Fibroblast of skin of scalp (primary cell): ENCODE measurements at places on chromosomes 4 and X.

DNA sequence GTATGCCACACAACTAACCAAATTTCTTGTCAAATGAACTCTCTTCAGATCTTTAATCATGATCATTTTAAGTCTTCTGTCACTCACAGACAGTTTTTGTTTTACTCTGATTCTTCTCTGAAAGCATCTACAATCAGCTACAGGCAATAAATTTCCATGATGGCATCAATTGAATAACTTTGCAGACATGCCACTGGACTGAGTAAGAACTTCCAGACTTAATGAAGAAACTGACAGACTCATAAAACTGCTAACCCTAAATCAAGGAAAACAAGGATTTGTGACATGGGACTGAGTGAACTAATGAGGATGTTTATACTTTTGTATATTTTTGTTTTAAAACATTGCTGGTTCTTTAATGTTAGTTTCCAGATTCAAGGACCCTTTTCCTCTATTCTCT, 5.5 kb upstream of the PPP1R2C start:
- DNase-seq, result no peak

- no peak for DNase-seq
Observed at GRCh38 chr4:94523617-94524016, 71.9 kb downstream of the PDLIM5 start.

- no peak for DNase-seq
Observed at GRCh38 chrX:10158279-10159144, 1.7 kb downstream of the CLCN4 start.

- DNase-seq, result no peak
Observed at GRCh38 chrX:119093991-119094735, 21.4 kb downstream of the CT47C1 start.

DNA sequence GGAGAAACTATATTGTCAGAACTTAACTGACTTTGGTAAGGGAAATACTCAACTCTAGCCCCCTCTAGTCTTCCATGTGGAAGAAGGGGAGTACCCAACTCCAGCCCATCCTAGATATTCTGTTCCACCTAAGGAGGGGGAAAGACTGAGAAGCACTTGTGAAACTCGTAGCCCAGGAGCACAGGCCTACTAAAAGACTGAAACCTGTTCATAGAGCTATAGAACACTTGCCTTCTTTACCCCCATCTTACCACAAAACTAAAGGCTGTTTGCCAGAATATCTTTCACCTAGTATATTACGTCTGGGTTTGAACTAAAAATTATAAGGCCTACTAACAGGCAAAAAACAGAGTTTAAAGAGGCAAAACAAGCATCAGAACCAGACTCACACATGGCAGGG, 15.5 kb downstream of the CLDN22 start:
- DNase-seq, result no peak

GRCh38 chrX:10524578-10524977, 95.8 kb downstream of the MID1 start:
- no peak for DNase-seq

DNA sequence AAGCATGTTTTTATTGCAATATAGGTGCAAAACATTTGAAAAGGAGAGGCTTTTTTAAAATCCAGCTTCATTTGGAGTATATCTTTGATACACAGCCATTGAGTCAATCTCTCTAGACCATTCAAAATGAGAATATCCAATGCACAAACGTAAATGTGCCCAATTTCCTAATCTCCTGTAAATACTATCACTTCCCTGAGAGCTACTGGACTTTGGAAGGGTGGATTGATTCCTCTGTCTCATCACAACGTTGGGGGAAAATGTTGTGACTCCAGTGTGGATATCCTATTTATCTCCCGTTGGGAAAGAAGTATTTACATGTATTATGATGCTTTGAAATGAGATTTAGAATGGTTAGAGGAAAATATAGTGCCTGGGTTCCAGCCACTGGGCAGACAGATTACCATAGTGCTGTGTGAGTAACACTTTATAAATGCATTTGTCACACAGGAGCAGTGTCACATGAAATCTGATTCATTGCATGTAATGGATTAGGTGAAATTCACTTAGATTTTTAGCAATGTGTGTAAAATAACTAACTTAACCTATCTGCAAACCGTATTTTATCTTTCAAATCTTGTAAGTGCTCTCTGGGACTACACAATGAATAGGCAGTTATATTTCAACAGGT, 64.4 kb upstream of the VCX3A start:
- DNase-seq, result no peak

DNA sequence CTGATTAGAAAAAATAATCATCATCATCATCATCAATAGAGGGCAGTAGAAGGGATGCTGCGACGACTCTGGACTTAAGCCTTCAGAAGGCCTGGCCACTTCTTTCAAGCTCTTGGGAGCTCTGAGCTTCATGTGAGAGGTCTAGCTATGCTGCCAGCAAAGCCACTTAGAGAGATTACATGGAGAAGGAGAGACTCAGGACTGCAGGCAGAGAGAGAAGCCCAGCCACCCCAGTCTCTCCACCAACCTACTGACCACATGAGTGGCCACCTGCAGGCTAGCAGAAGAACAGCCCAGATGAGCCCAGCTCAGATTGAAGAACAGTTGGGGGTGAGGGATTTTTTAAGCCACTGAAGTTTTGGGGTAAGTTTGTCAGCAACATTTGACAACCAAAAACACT, 17.1 kb upstream of the TMEM150C start:
- peak; percentile 1 for DNase-seq

GRCh38 chr4:103095080-103095479, 4.6 kb downstream of the BDH2 start:
- DNase-seq, result no peak

- DNase-seq, result no peak
Observed at GRCh38 chr4:82994834-82995233, 15.8 kb downstream of the LIN54 start.

- no peak for DNase-seq
Observed at GRCh38 chrX:118935352-118935751, 39.1 kb upstream of the LONRF3 start.

DNA sequence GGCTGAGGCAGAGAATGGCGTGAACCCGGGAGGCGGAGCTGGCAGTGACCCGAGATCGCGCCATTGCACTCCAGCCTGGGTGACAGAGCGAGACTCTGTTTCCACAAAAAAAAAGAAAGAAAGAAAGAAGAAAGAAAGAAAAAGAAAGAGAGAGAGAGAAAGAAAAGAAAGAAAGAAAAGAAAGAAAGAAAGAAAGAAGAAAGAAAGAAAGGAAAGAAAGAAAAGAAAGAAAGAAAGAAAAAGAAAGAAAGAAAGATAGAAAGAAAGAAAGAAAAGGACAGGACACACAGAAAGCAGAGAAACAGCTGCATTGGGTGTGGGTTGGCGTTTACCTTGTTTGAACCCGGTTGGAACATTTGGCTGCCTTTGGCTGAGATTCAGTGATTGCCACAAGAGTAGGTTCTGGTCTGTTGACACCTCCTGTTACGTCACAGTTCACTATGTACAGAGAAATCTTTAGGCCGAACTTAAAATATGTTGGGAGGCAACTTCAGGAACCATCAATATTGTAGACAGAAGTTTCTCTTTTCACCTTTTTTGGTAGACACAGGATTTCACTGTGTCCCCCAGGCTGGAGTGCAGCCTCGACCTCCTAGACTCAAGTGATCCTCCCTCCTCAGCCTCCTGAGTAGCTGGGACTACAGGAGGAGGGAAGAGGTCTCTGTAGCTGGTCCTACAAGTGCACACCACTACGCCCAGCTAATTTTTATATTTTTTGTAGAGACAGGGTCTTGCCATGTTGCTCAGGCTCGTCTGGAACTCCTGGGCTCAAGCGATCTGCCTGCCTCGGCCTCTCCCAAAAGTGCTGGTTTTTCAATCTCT, 16.3 kb upstream of the PLCXD1 start:
- no peak for DNase-seq

GRCh38 chr4:19259920-19260319, 991.8 kb upstream of the SLIT2 start:
- DNase-seq, result no peak

- DNase-seq, result no peak
Observed at GRCh38 chrX:27924261-27924660, 57.0 kb downstream of the DCAF8L1 start.

- DNase-seq, result peak; percentile 58
Observed at GRCh38 chrX:14528629-14529289, 577 bp upstream of the GLRA2 start.

DNA sequence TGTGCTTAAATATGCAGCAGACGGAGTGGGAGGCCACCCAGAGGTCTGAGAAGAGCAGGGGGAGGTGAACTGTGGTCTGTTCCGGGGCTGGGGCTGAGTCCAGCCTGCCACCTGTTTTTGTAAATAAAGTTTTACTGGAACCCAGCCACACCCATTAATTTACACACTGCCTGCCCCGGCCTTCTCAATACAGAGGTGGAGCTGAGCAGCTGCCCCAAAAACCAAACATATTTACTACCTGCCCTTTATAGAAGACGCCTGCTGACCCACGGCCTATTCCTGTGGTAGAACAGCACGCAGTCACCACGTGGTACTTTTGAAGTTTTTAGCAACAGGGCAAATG, 45.9 kb downstream of the FGFRL1 start:
- DNase-seq, result no peak

GRCh38 chr4:74777531-74777930, 16.8 kb downstream of the BTC start:
- no peak for DNase-seq

GRCh38 chrX:23228454-23228853, 106.2 kb upstream of the PTCHD1 start:
- no peak for DNase-seq

DNA sequence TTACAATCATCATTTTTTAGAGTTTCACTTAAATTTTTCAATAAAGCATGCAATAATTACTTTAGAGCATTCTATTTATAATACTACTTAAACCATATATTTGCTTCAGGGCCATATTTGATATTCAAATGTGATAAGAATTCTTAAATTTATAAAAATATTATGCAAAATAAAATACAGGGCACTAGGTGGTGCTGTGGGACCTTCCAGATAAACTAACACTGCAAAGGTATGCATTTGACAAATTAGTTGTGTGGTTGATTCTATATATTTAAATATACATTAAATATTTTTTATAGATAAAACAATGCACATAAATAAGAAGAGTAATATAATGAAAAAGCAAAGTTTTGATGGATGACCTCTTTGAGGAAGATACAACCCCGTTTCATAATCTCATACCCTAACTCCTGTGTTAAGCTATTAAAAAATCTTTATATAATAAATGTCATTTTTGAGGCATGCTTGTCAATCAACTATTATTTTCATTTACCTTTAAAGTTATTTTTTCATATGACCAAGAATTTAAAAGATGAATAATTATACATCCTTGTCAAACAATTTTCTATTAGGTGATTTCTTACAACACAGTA, 128.4 kb downstream of the REELD1 start:
- DNase-seq, result peak; percentile 46

DNA sequence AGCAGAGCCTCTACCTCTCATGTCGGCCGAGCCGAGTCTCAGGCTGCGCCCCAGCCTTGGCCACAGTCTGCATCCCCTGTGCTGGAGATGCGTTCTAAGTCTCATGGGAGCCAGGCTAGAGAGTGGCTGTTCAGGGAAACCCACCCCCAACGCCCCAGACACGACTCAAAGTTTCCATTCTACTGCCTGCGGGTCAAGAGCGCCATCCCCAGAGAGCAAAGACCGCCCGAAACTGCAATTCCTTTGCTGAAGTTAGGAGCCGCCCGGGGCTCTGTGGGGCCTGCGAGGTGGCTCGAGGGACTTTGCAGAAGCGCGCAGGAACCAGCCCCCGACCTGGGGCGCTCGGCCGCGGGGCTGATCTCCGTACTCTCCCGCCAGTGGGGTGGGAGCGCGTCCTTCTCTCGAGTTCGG, 10.0 kb upstream of the ELF4 start:
- DNase-seq, result peak; percentile 35

GRCh38 chrX:129116676-129117470, 406.4 kb downstream of the SMARCA1 start:
- no peak for DNase-seq

GRCh38 chrX:37921758-37922157, 74.4 kb upstream of the DYNLT3 start:
- peak; percentile 24 for DNase-seq

DNA sequence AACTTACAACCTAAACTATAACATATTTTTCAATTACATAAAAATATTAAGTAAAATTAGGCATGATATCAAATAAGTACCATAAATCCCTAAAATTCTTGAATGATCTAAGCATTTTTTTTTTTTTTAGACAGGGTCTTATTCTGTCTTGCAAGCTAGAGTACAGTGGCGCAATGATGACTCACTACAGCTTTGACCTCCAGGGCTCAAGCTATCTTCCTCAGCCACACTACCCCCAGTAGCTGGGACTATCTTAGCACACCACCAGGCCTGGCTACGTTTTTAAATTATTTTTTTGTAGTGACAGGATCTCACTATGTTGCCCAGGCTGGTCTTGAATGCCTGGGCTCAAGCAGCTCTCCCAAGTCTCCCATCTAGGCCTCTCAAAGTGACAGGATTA, 1042.3 kb downstream of the FSTL5 start:
- peak; percentile 8 for DNase-seq

DNA sequence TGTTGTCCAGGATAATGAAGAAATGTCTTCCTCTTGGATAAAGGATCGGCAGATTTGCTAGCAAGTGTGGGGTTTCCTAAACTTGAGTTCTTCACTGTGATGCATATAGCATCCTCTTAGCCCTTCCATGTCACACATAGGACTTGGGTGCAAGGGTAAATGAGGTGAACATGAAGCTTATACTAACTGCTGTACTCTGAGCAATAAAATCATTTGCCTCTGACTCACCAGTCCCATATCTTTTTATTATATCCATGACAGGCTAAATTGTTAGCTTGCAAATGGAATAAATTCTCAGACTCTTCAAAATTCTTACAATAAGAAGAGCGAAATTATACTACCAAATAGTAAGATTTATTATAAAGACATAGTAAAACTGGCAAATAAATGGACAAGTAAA, 14.7 kb upstream of the TBC1D1 start:
- no peak for DNase-seq

DNA sequence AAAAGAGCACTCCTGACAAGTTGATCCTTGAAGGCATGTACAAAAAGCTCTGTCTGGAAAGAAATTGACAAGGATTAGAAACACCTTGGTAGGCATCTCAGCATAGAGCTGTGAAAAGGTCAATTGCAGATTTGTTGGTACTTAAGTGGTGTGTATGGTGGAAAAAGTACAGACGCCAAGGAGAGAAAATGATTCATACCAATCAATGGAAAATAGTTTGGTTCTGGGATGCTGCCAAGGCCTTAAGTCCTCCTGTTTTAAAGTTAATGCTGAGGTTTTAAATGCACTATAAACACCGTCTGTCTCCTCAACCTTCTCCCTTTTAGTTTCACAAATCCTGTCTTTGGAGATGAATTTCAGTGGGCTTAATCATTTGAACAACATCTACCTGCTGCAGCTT, 524.1 kb downstream of the IL15 start:
- DNase-seq, result peak; percentile 13

DNA sequence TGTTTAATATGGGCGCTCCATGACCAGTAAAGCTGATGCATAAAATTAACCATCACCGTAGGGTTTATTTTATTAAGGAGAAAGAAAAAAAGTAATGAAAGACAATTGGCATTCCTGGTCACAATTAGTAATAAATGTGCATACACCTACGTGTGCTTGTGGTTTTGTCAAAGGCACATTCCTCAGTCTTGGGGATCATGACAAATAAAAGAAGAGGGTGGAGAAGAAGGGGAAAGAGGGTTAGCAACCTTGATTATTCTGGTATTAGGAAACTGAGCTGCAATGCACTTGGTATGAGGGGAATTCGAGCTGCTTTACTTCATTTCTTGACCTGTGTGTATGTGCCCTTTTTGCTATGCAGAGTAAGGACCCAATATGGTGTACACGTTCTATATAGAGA, 1798.3 kb upstream of the PCDH7 start:
- DNase-seq, result no peak
